ENCODE measurements at places on chromosomes 12 and 14.

GRCh38 chr12:122072031-122072970, 6.3 kb upstream of the MLXIP start:
- DNase-seq: no peak

DNA sequence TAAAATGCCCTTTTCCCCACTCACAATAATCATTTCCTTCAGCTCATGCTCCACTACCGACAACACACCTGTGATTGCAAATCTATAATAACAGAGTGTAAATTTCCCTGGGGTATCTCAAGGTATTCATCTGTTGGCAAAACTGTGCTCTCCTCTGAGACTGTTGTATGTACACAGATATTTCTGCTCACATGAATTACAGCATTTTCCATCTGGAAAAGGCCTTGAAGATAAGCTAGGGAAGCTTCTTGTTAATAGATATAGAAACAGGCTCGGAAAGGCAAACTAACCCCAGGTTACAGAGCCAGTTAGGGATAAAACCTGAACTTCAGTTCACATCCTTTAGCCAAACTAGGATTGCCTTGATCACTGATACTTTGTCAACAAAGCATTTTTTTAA, 210.4 kb upstream of the KRR1 start:
- DNase-seq: no peak

DNA sequence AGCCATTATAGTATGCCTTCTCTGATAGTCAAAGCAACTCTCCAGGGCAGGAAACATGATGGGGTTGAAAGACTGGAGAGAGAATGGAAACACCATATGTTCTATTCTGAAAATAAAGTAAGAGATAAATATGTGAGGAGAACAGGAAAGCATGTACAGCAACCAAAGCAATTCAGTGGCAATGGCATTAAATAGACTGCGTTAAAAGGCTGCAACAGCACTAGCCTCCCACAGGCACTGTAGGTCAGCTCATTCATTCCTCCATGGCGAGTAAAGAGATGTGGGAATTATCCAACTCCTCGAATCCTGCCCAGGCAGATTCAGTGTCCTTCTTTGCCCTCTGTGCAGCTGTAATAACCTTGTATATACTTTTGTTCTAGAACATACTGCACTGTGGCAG, 43.8 kb downstream of the ANO6 start:
- DNase-seq: no peak

DNA sequence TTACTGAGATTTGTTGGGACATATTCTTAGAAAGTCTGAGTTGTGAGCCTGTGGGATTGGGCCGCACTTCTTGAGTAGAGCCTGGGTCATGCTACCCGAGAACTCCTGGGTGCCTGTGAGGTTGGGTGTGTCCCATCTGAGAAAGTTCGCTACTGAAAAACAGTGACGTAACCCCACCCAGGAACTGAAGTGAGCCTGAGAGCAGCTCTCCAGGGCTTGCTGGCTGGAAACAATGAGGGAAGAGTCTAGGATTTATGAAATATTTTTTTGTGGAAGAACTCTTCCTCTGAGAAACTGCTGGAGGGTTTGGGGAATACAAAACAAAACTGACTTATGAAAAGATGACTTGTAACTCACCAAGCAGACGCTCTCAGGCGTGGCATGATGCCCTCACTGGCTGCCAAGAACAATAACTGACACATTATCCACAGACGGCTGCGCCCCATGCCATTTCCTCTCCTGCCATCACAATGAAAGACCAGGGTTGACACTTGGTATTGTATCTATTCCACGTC, 69.2 kb downstream of the RASSF3 start:
- DNase-seq: no peak

- DNase-seq: no peak
These were observed 73.6 kb downstream of the SRGAP1 start for GRCh38 chr12:63917864-63918799.

DNA sequence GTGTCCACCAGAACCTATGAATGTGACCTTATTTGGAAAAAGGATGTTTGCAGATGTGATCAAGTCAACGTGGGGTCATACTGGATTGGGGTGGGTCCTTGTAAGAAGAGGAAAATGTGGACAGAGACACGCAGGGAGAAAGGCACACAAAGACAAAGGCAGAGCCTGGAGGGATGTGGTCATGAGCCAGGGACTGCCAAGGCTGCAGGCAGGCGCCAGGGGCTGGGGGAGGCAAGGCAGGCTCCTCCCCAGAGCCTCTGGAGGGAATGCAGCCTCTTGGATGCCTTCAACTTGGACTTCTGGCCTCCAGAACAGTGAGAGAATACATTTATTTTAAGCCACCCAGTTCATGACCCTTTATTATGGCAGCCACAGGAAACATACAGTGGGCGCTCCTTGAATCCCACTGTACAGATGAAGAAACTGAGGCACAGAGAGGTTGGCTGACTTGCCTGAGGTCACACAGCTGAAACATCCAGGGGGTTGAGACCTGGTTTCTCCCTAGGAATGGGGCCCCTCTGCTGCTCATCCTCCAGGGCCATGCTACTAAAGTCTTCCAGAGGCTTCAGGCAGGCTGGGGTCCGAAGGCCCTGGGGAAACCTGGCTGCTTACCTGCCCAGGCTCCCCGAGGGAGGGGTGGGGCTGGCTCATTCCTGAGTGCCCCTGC, 99.7 kb downstream of the RFLNA start:
- no peak for DNase-seq

- DNase-seq: no peak
These were observed 565.8 kb upstream of the ATP2B1 start for GRCh38 chr12:90274407-90274806.

DNA sequence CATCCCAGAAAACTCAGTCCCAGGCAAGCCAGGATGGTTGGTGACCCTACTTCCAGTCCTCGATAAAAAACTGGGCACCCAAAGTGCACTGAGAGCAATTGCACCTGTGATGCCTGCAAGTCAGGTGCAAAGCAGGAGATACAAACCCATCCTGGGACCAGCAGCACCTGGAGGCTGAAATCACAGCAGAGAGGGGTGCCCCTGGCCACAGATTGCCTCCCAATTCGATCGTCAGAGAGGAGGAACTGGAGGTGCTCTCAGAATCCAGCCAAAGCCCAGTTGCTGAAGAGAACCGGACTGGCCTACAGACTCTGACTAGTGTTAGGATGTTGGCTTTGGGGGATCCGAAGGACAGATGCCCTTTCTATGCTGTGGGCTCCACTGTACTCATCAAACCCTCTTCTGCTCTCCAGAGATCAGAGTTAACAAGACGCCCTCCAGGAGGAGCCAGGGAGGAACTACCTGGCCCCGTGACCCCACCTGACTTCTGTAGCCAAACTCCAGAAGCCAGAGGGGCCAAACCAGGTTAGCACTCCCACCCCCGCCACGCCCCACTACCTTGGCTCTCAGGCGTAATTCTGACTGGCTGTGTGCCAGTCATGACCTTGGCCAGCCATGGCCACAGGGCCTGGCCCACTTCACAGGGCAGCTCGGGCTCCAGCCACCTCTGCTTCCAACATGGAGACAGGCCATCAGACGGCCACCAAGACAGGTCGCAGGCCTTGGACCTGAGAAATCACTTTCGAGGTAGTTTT, 284.5 kb upstream of the RTL1 start:
- DNase-seq: no peak

DNA sequence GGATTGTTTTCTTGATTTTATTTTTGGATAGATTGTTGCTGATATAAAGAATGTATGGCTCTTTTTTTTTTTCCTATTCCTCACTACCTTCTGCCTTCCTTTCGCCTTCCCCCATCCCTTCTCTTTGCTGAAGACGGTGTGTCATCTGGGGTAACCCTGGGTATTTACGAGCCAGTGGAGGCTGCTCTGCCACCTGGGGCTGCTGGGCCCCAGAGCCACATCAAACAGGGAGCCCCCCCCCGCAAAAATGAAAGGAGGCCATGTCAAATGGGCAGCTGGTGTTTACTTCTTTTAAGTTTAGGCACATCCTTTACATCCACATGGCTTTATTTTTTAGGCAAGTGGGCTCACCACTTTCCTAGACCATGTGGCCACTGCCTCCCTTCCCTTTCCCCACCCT, 25.4 kb downstream of the CHST11 start:
- DNase-seq: no peak

GRCh38 chr14:31934767-31935266, 142.3 kb upstream of the ARHGAP5 start:
- DNase-seq: no peak

DNA sequence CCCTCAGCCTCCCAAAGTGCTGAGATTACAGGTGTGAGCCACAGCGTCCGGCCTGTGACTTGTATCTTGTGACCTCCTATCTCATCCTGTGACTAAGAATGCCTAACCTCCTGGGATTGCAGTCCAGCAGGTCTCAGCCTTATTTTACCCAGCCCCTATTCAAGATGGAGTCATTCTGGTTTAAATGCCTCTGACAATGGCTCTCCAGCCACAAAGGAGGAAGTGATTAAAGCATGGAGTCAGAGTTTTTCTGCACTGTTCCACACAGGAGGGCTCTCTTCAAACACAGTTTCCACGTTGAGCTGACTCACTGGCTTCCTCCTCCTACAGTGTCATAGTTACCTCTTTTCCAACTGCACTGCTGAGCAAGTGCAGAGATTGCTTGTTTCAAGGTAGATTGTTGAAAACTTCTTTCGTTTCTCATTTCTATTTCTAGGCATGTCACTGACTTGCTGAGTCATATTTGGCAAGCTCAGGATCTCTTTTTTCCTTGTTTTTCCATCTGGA, 383.8 kb downstream of the PCNX1 start:
- no peak for DNase-seq

DNA sequence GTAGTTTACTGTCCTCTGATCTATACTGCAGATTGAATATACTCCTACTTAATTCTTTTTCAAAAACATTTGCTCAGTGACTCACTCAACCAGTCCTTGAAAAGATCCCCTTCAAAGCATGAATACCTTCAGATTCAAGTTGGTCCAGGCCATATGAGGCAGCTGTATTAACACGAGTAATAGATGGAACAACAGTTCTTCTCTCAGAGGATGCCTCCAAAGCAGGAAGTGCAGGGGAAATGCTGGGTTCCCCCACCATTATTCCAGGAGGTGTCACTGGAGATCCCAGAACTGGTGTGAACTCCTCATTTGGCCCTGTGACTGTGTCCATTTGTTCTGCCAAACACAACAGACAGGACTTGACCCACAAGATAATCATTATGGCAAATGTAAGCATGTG, 20.6 kb downstream of the ARMH4 start:
- DNase-seq: no peak

DNA sequence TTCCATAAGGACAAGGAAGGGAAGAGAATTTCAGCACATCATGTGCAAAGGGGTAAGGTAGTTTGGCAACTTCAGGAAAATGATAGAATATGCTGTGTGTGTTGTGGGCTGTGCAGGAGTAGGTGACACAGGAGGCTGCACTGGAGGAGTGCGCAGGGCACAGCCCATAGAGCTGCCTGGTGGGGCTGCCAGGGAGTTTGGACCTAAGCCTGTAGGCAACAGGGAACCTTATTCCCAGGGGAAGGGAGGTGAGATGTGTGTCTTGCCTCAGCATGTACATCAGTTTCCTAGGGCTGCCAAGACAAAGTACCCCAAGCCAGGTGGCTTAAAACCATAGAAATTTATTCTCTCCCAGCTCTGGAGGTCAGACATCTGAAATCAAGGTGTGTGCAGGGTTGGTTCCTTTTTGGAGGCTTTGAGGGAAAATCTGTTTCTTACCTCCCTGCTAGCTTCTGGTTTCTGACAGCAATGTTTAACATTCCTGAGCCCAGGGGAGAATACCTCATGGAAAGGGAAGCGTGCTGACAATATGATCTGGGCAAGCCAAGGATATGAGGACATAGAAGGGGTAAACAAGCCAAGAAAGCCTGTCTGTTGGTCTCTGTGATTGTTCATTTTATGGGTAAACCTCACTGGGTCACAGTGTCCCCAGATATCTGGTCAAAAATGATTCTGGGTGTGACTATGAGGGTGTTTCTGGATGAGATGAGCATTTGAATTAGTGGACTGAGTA, 174.0 kb upstream of the NTF3 start:
- no peak for DNase-seq

- DNase-seq: no peak
These were observed 318.4 kb downstream of the RAD51B start for GRCh38 chr14:68137704-68138619.

DNA sequence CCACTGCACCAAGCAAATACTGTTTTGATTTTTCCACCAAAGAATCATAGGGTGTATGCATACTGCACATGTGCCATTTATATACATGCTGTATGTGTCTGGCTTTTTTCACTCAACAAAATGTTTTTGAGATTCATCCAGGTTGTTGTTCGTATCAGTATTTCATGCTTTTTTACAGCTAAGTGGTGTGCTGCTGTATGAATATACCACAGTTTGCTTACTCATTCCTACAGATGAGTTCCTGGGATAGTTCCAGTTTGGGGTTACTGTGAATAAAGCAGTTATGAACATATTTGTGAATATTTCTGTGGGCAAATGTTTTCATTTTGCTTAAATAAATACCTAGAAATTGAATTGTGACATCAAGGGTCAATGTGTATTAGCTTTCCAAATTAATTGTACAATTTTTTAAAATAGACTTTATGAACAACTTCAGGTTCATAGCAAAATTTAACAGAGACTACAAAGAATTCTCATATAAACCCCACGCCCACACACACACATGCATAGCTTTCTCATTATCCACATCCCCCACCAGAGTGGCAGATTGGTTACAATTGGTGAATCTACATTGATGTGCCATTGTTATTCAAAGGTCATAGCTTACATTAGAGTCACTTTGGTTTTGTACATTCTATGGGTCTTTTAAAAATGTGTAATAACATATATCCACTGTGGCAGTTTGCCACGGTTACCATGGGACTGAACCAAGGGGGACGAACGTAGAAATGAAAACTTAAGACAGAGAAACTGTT, 6.9 kb upstream of the KRT6A start:
- DNase-seq: no peak

DNA sequence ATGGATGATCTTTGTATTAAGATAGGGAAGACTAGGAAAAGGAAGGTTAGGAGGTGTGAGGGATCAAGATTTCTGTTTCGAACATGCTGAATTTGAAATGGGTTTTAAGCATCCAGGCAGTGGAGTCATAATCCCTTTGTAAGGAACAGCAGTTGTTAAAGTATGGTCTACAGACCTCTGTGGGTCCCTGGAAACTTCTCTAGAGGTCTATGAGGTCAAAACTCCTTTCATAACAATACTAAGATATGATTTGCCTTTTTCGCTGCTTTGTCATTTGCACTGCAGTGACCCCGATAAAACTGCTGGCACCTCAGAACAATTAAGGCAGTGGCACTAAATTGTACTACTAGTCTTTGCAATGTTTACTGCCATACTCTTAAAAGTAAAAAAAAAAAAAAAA, 1.5 kb downstream of the RAD51AP1 start:
- DNase-seq: no peak

GRCh38 chr12:69996241-69996640, 171.2 kb downstream of the MYRFL start:
- DNase-seq: no peak

- no peak for DNase-seq
These were observed 557 bp downstream of the COPS7A start for GRCh38 chr12:6724409-6724797.

GRCh38 chr12:90653040-90653439, 301.9 kb downstream of the CCER1 start:
- DNase-seq: no peak

GRCh38 chr12:31118347-31119191, 44.9 kb downstream of the DDX11 start:
- no peak for DNase-seq

DNA sequence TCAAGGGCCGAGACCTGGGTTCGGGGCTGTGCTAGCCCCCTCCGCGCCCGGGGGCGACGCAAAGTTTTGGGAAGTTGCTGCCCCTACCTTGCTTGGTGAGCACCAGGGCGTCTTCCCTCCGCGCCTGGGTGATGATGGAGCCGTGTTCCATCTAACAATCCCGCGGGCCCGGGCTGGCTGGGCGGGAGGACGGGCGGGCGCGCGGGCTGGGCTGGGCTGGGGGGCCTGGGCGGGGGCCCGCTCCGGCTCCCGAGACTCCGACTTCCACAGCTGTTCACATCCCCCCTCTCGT, 298 bp downstream of the CTDSP2 start:
- no peak for DNase-seq

Data from stimulated activated CD8-positive, alpha-beta memory T cell treated with anti-CD3 and anti-CD28 coated beads, Interleukin-7, amount 100 ng/mL, for 1 hour (primary cell).